Skeletal muscle tissue (tissue), 5 donors: ENCODE measurements at places on chromosomes 6 and 20. TPM values are rescaled to one million over a fixed set of nuclear protein-coding genes. Genes with fewer than 3 reads are reported as not detected.

The CDH4 gene
- total RNA-seq = 0.52 TPM

The CFB gene
- 3.7 TPM for total RNA-seq

The TPD52L2 gene
- total RNA-seq = 29.2 TPM

The RHAG gene
- total RNA-seq = 1.6 TPM

The NR2E1 gene
- not detected for total RNA-seq

The AVP gene
- not detected for total RNA-seq

The NKAIN2 gene
- 3.1 TPM for total RNA-seq

The MACROD2 gene
- 3.1 TPM for total RNA-seq

The SAPCD1 gene
- 1.0 TPM for total RNA-seq

The FAM217A gene
- not detected for total RNA-seq

The CST4 gene
- not detected for total RNA-seq

The TRMT11 gene
- total RNA-seq = 21.4 TPM

The TCF15 gene
- 2.1 TPM for total RNA-seq

The TENT5A gene
- total RNA-seq = 28.2 TPM

The SPATS1 gene
- total RNA-seq = not detected

The RIN2 gene
- total RNA-seq = 27.1 TPM

The PLG gene
- total RNA-seq = 2.6 TPM

The PRSS35 gene
- total RNA-seq = 29.7 TPM

The RUNX2 gene
- 0.52 TPM for total RNA-seq

The CTAGE9 gene
- total RNA-seq = not detected

The ADGRF5 gene
- 26.1 TPM for total RNA-seq

The OR12D1 gene
- not detected for total RNA-seq
